NCI-H345 (cell line): ENCODE measurements at places on chromosomes 2 and 18.

DNA sequence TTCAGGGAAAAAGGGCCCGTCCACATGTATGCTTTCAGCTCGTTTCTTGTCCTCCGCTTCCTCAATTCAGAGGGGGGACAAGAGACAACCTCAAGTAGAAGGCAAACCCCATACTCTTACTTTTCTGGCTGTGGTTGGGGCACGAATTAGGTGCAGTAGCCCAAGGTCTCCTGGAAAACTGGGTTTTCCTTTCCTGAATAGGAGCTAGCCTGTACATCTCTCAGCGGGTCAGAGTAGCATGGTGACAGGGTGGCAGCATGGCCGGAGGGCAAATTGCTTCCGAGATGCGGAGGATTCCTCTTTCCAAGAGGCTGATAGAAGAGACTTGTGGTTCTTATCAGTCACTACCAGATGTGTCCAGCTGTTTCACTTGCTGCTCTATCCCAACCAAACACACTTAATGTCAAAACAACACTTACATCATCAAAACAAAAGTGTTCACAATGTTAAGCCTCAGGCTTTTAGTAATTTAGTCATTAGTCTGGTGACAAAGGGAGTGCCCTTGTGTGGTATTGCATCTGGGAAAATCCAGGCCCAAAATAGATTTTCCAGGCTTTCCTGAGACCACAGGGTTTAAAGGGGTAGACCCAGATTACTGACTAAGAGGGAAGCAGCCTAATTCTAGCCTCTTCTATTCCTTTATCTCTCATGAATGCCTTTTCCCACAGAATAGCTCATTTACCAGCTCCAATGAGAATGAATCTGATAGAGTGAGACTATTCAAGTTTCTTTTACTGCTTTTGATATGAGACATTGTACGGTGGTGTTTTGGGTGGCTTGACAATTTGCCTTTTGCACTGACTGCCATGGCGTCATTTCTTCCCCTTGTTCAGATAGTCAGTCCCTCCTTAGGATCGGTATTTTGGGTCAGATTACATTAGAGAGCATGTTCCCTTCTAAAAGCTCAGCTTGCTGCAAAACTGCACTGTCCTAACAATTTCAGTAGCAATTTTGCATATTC is 162.0 kb downstream of the LTBP1 start:
- DNase-seq = no peak

GRCh38 chr18:55314615-55315237 is 273.3 kb downstream of the TCF4 start:
- DNase-seq = no peak

- DNase-seq = no peak
Observed at GRCh38 chr2:234804704-234805103, 147.1 kb upstream of the SH3BP4 start.

DNA sequence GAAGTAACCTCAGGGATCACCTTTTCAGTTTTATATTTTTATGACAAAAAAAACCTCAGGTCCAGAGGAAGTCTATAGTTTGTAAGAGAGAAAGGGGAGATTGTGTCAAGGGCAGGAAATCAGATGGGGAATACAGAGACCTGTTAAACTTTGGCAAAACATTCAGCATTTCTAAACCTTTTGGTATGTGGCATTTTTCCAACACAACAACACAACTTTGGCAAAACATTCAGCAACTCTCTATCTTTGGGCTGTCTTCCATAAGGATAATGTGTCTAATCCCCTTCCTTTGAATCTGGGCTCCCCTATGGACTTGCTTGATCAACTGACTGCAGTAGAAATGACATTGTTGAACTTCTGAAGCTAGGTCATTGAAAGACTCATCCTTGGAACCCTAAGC is 220.6 kb upstream of the CCDC68 start:
- DNase-seq = no peak

DNA sequence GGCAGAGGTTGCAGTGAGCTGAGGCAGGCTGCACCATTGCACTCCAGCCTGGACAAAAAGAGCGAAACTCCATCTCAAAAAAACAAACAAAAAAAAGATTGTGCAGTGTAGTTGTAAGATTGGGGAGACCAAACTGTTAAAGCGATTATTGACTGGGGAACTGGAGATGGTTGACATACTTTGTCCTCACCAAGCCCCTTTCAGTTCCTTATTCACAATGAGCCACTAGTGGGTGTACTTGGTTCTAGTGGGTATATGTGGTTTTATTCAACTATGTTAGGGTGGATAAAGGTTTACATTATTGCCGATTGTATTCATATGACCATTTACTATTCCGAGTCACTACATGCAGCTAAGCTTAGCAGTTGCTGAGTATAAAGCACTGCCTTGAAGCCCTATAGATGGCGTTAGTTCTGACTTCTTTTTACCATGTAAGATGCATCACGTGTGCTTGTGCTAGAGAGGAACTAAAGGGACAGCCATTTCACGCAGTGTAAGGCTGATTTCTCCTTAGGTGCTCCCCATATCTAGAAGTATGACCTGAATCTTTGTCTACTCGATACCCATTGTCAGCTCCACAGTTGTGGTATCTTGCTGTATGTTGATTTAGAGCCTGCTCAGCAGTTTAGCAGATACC is 12.1 kb downstream of the EIF4E2 start:
- no peak for DNase-seq
